ENCODE measurements at places on chromosomes 5 and 9. TPM values are rescaled to one million over a fixed set of nuclear protein-coding genes. Genes with fewer than 3 reads are reported as not detected.
A peak's percentile ranks its signal among the peaks of the same experiment; 100 is the strongest.

Gene CNTFR
- not detected for total RNA-seq

Gene ATOX1
- 11.2 TPM for total RNA-seq

Gene ARSI
- 0.22 TPM for total RNA-seq

Gene TEX48
- not detected for total RNA-seq

Gene IRGM
- total RNA-seq = 4.0 TPM

Gene PCDHAC2
- total RNA-seq = not detected

Gene EIF4E1B
- not detected for total RNA-seq

Gene PRUNE2
- total RNA-seq = not detected

Gene OMD
- total RNA-seq = not detected

Gene IFNA2
- total RNA-seq = not detected

Gene TEK
- not detected for total RNA-seq

Gene NUP214
- 107 TPM for total RNA-seq

Gene DMRT3
- not detected for total RNA-seq

Gene KLF9
- 132 TPM for total RNA-seq

Gene TMEM252
- not detected for total RNA-seq

Gene NME5
- total RNA-seq = not detected

DNA sequence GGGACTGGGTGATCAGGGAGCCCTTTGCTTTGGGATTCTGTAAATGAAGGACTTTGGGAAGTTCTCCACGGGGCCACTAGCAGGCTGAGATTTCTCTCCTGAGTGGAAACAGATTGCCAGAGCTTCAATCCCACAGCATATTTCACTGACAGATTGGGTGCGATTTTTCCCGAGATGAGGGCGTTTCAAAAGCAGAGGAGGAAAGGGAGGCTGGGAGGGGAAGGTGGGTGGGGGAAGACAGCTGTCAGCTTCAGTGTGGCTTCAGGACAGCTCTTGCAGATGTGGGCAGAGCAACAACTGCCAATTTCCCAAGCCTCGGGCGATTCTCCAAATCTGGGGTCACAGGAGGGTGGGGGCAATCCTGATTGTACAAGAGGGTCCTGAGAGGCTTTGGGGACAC is 258.5 kb upstream of the ADRA1B start:
- no peak for DNase-seq

DNA sequence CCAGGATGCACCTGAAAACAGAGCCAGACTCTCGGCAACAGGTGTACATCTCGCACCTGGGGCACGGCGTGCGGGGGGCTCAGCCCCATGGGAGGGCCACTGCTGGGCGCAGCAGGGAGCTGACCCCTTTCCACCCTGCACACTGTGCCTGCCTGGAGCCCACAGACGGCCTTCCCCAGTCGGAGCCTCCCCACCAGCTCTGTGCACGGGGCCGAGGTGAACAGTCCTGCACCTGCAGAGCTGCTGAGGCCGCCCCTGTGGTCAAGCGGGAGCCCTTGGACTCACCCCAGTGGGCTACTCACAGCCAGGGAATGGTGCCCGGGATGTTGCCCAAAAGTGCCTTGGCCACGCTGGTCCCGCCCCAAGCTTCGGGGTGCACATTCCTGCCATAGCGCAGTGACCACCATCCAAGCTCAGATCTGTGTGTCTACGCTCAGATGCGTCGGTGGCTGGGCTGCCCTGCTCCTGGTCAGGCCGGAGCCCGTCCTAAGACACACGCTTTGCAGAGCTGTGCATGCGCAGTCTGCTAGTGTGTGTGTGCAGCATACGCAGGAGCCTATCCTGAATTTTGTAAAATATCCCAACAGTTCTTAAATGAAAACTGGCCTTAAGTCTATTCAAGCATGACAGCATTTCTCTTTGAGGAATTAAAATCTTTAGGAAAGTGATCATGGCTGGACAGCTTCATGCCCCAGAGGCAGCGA is 8.4 kb upstream of the EXOC3 start:
- no peak for DNase-seq

GRCh38 chr9:13648676-13649075 is 369.2 kb upstream of the MPDZ start:
- no peak for DNase-seq

- no peak for DNase-seq
Measured at GRCh38 chr5:132321109-132321721, 27.0 kb downstream of the SLC22A4 start.

DNA sequence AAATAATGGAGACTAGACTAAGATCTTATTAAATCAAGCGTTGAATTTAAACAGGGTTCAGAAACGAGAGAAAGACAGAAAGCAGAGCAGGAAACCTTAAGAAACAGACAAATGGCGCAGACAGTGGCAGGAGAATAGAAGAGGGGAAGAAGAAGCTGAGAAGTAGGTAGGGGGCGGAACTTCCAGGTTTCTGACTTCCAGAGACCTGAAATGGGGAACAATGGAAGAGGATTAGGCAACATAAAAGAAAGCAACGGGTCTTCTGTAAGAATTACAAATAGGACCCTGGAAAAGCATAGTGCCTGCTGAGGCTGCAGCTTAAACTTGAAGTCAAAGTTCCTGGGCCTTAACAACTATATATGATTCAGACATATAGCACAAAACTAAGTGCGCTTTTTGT is 101.7 kb downstream of the BNC2 start:
- DNase-seq = no peak

GRCh38 chr9:87827341-87827740 is 55.3 kb upstream of the SPATA31E1 start:
- no peak for DNase-seq

- DNase-seq = no peak
Measured at GRCh38 chr9:137286975-137287383, 9.5 kb downstream of the TOR4A start.

- no peak for DNase-seq
Measured at GRCh38 chr5:13649656-13650055, 294.8 kb downstream of the DNAH5 start.

DNA sequence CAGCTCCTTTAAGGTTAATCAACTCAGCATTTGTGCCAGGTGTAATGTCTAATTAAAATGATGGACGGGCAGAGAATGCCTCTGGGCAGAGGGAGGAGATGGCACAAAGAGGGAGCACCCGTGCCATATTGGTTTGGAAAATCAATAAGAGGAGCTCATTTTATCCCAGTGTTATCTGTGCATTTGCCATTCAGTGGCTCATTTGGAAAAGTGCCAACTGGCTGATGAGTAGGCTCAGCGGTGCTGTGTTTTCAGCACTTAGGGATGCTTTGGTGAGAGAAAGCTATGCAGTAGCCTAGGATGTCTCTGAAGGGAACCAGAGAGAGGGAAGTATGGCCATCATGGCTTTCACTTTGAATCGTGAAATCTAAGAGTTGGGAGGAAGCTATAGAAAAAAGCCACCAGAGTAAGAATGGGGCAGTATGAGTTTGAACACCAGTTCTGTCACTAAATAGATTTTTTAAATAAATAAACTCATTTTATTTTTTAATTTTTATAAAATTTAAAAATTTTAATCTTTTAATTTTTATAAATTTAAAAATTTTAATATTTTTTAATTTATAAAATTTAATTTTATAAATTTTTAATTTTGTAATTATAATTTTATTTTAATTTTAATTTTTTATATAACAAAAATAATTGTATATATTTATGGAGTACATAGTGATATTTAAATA is 472.8 kb downstream of the BRINP1 start:
- no peak for DNase-seq

GRCh38 chr9:130140706-130141105 is 31.5 kb upstream of the NCS1 start:
- DNase-seq = no peak

- no peak for DNase-seq
Measured at GRCh38 chr9:19643875-19644274, 145.0 kb downstream of the SLC24A2 start.

GRCh38 chr9:135993765-135994500 is 32.8 kb upstream of the UBAC1 start:
- no peak for DNase-seq

GRCh38 chr9:21995006-21995665 is 545 bp downstream of the CDKN2B-AS1 start:
- peak; percentile 63 for DNase-seq

GRCh38 chr5:44046619-44047364 is 342.4 kb downstream of the FGF10 start:
- DNase-seq = no peak

DNA sequence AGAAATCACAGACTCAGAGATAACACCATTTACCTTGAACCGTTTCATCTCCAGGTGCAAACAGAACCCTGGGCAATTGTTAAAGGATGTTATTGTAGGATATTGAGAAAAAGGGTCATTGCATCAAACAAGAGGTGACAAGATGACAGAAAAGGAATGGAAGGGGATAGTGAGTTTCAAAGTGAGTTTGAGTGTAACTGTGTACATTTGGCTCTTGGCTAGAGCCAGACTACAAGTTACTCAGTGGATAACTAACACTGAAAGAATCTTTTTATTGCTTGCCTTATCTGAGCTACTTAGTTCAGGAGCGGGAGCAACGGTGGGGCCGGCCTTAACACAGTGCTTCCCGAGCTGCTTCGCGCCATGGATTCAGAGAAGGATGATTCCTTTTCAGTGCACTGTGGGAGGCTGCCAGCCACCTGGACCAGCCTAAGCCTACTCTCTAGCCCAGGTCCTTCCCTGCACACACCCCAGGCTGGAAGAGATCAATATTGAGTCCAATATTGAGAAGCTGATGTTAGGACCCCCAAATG is 193.4 kb downstream of the ATPSCKMT start:
- no peak for DNase-seq

DNA sequence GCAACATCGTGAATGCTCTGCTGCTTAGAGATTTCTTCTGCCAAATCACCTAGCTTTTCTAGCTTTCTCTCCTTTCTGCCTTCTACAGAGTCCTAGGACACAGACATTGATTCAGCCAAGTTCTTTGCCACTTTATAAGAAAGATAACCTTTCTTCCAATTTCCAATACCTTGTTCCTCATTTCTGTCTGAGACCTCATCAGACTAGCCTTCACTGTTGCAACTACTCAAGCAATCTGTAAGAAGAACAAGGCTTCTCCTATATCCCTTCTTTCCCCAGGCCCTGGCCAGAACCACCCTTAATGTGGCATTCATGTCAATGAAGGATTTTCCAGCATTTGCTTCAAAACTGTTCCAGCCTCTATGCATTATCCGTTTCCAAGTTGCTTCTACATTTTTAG is 24.3 kb downstream of the FBXO10 start:
- no peak for DNase-seq

DNA sequence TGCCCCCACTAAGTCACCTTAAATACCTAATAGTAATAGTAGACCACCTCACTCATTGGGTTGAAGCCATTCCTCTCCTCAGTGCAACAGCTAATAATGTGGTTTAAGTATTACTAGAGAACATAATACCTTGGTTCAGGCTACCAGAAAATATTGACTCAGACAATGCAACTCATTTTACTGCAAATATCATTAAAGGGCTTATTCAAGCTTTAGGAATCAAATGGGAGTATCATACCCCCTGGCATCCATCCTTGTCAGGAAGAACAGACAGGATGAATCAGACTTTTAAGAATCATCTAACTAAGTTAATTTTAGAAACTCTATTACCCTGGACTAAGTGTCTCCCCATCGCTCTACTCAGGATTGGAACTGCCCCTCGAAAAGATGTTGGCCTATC is 6.8 kb upstream of the RNF180 start:
- no peak for DNase-seq

DNA sequence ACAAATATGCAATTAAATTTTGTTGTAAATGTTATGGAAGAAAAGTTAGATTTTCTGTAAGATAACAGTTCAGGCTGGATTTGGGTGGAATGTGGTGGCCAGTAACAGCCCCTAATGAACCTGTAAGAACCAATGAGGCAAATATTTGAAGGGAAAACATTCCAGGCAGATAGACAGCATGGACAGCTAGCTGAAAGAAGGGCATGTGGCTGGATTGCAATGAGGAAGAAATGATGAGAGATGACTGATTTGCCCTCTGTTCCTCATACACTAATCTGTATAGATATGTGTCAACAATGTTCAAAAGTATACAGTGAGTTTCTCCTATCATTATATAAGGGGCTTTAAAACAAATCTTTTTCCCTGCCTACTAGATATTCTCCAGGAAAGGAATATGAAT is 58.8 kb downstream of the MAN2A1 start:
- no peak for DNase-seq

GRCh38 chr5:124050120-124050770 is 538.3 kb downstream of the CSNK1G3 start:
- DNase-seq = no peak

DNA sequence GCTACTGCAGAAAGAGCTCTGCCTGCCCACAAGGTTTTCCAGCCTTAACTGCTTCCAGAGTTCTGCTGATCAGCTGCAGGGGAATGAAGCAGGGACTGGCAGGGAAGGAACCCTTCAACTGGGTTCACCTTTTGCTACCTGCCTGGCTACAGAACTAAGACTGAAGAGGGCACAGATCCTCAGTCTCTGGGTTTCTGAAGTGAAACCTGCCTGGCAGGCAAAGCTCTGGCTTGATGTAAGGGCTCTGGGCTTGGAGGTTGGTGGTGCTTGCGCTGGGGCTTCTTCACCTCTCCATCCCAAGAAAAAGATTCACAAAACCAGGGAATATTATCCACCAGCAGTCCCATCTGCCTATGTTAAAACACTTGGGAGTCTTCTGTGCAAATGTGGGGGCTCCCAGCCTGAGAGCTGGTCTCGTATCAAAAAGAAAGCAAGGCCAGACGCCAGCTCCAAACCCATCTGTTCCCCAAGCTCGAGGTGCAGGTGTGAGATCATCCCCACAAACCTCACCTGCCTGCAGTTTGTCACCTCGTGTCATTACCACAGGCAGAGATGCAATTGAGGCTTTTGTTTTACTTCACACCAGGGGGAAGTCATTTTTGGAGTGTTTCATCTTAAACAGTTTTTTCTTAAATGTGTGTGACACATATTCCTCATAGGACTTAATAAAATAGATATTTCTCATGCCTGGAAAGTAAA is 58.3 kb downstream of the BNC2 start:
- no peak for DNase-seq

GRCh38 chr5:119742311-119742710 is 113.0 kb downstream of the FAM170A start:
- no peak for DNase-seq

DNA sequence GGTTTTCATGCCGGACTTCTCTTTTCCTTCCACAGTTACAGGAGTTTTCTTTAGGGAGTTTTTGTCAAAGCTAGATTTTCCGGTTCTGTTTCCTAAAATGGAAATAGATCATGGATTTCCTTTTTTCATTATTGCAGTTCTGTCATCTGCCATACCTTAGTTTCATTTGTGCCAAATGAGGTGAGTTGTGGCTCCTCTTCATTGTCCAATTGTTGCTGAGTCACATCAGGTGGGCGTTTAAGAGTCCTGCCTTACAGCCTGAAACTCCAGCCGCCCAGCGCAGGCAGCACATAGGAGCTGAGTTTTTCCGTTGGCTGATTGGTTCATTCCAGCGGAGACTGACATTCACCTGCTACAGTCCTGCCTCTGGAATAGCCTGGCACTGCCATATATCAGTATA is 14.1 kb downstream of the SLC25A25 start:
- DNase-seq = no peak

- DNase-seq = no peak
Measured at GRCh38 chr5:6805841-6806240, 92.6 kb downstream of the TENT4A start.

Measured in CD4-positive, alpha-beta T cell (primary cell).